H7 (cell line): ENCODE measurements at places on chromosomes 12 and 14.

GRCh38 chr12:49043856-49044258 is 16.7 kb downstream of the KMT2D start:
- DNase-seq = peak; percentile 95

DNA sequence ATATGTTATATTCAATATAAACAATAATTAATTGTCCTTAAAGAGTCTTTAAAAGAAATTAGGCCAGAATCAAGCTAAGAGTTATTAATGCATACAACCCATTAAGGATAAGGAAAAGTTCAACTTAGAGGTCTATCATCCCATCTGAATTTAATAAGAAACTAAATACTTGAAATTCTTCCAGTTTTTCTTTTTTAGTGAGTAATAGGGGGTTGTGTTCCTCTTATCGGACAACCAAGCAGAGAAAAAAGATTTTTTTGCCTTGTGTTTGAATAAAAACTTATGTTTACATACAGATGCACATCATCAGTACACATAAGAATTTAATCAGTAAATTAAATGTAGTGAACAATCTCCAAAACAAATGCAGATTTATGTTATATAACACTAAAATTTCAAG is 32.5 kb downstream of the PAWR start:
- DNase-seq = no peak

DNA sequence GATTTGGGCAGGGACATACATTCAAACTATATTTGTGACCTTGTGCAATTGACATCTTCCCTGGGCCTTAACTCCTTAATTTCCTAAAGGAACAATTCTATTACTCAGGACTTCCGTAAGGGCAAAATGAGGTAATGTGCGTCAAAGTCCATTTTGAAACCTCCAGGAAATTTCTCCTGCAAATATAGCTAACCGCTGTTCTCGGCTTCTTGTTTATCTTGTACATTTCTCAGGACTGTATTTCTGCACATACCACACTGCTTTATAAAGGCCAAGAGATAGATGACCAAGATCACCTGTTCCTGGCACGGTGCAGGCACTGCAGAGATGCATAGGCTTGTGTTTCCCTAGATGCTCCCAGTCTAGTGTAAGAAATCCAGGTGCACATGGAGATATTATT is 1009.4 kb downstream of the BCL11B start:
- DNase-seq = no peak

DNA sequence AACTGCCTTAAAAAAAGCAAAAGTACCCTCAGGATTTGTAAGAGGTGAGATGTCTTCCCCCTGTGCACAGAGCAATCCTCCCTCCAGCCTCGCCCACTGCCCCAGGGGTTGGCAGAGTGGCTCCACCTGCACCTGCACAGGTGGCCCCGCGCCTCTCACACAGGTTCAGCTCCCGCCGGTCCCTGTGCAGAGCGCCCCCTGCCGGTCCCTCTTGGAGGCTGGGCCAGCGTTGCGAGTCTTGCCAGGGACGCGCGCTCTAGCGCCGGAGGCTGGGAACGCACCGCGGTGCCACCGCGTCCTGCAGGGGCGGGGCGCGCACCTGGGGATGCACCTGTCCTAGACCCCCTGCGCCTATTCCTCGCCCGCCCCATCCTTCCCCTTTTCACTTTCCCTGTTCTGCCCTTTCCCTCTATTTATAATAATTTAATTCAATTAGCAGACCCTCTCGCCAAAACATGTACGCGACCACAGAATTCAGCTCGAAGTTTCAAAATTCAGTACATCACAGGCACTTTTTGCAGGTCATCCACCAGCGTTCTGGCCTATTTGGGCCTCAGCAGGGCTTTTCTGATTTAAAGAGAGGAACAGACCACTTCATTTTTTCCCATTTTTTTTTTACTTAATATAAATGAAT is 618.6 kb downstream of the AACS start:
- DNase-seq = peak; percentile 91

- no peak for DNase-seq
Measured at GRCh38 chr12:124464830-124465229, 102.6 kb downstream of the NCOR2 start.

- DNase-seq = no peak
Measured at GRCh38 chr12:110563702-110564470, 19.2 kb downstream of the PPTC7 start.

DNA sequence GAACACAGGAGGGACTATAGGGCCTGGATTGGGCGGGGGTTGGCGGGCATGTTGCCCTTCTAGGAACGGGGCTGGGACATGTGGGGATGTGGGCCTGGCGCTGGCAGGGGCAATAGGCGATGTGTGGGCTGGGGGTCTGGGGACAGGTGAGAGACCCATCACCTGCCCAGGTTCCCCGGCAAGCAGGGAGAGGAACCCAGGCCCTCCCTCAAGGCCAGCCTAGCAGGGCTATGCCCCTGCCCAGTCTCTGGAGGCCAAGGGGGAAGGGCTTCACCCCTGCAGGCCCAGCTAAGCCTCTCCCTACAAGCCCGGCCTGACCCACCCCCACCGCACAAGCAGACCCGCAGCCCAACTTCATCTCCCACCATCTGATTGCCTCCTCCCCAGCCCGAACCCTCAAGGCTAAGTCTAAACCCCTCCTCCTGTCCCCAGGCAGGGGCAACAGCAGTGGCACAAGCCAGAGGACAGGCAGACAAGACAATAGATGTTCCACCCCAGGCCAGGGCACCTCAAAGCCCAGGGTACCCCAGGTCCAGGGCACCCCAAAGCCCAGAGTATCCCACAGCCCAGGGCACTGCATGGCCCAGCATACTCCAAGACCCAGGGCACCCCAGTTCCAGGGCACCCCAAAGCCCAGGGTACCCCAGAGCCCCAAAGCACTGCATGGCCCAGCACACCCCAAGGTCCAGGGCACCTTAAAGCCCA is 6.5 kb downstream of the JAG2 start:
- DNase-seq = no peak

DNA sequence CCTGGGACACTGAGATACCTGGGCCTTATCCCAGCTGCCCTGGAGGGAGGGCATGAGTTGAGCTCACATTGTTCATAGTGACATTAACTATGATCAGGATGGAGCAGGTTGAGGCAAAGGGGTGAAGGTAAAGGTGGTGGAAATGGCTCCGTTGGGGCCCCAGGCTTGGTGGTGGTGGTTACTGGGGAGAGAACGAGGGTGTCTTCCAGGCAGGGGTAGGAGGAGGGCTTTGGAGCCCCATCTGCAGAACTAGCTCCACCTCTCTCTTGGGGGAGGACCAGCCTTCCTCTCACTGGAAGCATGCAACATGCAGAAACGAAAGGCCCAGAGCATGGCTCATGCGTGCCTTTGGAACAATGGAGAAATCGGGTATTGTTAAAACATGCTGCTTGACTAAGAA is 217.0 kb downstream of the SLC41A2 start:
- no peak for DNase-seq

- no peak for DNase-seq
Measured at GRCh38 chr12:78192979-78193378, 362.3 kb downstream of the NAV3 start.

GRCh38 chr12:57722716-57723629 is 15.6 kb downstream of the AGAP2 start:
- DNase-seq = no peak
